Stimulated activated CD4-positive, alpha-beta T cell treated with anti-CD3 and anti-CD28 coated beads, Interleukin-4, amount 100 ng/mL, for 1 hour (primary cell): ENCODE measurements at places on chromosomes 6 and 20.

DNA sequence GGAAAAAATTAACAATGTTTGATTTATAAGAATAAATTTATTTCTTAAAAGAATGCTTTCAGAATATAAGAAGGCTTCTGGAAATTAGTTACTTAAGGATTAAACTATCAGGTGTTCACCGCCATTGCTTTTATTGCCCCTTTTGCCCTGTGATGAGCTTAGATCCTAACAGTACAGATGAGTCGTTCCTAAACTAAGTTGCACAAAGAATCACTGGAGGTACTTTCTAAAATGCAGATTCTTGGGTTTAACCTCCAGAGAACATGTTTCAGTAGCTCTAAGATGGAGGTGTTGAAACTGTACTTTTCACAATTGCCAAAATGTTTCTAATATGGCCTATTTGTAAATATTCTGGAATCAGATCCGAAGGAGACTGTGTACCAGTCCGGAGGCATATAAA is 211.9 kb downstream of the GMDS start:
- DNase-seq, result no peak

DNA sequence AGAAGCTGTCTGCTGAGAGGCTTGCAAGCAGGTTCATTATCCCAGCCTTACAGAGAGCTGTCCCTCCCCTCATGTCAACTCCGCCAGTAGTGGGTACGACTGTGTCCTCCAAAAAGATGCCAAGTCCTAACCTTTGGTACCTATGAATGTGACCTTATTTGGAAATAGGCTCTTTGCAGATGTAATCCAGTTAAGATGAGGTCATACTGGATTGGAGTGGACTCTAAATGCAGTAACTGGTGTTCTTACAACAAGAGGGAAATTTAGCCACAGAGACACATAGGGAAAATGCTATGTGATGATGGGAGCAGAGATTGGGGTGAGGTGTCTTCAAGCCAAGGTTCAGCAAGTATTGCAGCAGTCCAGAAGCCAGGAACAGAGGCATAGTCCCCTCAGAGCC is 90.8 kb upstream of the FOXP4 start:
- no peak for DNase-seq

- no peak for DNase-seq
These were observed 213.8 kb downstream of the ERMARD start for GRCh38 chr6:169965239-169965638.

DNA sequence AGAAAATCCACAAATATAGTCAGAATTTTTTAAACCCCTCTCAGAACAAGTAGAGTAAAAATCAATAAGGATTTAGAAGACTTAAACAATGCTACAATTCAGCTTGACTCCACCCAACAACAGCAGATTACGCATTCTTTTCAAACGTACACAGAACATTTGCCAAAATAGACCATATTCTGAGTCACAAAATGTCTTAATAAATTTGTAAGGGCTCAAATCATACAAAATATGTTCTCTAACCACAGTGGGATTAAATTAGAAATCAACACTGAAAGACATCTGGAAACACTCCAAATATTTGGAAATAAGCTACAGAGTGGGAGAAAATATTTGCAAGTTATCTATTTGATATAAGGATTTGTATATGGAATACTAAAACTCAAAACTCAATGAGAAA is 164.2 kb upstream of the AKAP12 start:
- DNase-seq, result no peak

- DNase-seq, result no peak
These were observed 732.2 kb downstream of the HDGFL1 start for GRCh38 chr6:23301556-23301955.

DNA sequence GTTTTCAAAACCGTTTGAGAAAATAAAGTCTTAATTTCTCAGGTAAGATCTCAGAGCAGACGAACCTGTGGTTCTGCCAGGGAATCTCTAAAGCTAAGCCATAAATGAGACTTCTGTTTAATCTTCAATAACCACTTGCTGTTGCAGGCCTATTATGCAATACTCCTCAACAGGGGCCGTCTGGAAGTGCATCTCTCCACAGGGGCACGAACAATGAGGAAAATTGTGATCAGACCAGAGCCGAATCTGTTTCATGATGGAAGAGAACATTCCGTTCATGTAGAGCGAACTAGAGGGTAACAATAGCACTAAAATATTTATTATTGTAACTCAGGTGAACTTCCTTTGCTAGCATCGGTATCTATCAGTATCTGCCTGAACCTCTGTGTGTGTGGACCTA is 223.7 kb downstream of the ARHGAP18 start:
- no peak for DNase-seq

DNA sequence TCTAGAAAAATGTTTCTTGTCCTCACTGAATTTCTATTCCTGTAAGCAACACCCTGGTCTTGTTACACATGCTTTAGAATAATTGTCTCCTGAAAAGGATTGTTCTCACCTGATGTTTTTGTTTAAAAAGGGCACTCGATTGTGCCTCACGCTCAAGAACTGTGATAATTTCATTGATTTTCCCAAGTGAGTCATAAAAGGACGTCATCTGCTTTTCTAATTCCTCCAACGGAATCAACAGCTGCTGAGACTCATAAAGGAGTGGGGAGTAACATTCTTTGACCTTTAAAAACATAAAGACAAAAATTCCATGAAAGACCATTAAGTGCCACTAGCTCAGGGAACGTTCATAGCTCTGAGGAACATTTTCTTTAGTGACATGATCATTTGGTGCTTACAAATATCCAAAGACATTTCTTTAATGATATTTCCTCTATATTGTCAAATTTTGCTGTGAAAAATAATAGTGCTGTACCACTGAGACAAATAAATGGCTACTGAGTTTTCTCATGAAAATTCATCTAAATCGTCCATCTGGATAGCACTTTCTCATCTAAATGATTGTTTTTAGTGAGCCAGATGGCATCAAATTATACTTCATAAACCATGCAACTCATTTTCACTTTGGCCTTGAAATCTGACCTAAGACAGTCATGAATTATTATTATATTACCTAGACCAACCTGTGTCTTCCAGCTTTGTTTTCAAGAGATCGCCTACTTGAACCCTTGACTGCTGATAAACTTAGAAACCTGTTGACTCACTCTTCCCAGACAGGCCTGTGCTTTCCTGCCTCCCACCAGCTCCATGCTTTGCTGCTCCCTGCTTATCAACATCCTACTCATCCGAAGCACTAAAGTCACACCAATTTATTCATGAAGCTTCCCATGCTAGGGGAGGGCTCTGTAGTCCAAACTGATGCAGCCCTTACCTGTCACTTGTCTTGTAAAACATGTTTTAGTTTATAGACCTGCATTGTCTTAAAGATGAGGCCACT is 178.2 kb downstream of the SYNE1 start:
- no peak for DNase-seq

GRCh38 chr6:149474108-149474935 is 10.5 kb downstream of the ZC3H12D start:
- no peak for DNase-seq

GRCh38 chr6:111566873-111567517 is 38.7 kb downstream of the TRAF3IP2 start:
- DNase-seq, result peak; percentile 11

DNA sequence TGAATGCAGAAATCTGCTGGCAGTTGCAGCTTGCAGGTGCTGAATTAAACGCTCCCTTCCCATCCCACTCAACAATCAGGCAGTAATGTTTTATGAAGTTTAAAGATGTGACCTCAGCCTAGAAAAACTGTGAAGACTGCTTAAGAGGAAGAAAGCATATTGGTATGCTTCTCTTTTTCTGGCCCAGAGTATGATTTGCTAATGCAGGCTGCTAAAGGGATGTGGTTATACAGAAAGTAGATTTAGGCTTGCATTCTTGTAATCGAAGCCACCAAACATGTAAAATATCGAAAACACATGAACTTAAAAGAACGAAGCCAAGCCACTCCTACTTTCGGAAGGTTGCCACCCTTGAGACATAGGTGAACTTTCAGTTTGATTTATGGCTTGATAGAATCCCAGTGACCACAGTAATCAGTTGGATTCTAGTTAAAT is 40.7 kb downstream of the MAP3K5 start:
- no peak for DNase-seq

DNA sequence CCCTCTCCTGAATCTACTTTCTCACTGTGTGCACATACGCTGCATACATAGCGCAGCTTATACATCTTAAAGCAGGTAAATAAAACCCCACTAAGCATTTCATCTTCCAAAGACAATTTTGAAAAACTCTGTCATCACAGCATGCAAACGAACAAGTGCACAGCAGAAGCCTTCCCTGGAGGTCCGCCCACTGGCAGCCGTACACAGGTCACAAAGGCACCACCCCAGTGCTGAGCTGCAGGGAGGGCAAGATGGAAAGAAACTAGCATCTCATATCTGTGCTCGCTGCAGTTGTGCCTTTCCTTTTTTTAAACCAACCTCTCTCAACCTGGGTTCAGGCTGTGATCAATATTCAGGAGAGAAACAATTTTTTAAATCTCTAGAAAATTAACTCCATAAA is 73.3 kb downstream of the HUS1B start:
- no peak for DNase-seq

GRCh38 chr6:160742090-160742489 is 40.0 kb downstream of the PLG start:
- DNase-seq, result no peak

- peak; percentile 7 for DNase-seq
These were observed 128.5 kb upstream of the CDYL start for GRCh38 chr6:4647414-4648365.

DNA sequence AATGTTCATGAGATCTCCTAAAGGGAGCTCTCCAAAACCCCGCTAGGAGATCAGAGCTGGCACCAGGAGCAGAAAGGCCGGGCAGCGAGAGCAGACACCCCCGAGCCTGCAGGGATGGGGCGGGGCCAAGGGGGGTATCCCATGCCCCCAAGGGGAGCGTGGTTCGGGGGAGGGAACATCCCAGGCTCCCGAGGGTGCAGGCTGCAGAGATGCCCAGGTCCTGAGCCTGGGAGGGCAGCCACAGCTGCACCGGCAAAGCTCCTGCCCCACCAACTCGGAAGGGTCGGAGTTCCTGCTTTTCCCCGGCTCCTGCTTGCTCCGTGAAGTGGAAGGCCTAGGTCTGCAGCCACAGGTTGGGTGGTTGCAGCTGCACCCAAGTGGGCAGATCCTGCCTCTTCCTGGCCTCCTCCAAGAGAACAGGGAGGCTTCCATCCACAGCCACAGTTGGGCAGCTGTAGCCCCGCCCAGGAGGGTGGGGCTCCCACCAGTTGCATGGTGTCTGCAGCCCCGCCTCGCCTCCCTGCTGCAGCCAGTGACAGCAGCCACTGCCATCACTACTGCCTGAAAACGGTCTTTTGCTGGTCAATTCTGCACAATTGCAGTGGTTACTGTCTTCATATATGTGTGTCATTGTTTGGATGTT is 13.4 kb upstream of the GMNN start:
- DNase-seq, result no peak

GRCh38 chr6:32941214-32941768 is 463 bp upstream of the HLA-DMB start:
- peak; percentile 13 for DNase-seq

DNA sequence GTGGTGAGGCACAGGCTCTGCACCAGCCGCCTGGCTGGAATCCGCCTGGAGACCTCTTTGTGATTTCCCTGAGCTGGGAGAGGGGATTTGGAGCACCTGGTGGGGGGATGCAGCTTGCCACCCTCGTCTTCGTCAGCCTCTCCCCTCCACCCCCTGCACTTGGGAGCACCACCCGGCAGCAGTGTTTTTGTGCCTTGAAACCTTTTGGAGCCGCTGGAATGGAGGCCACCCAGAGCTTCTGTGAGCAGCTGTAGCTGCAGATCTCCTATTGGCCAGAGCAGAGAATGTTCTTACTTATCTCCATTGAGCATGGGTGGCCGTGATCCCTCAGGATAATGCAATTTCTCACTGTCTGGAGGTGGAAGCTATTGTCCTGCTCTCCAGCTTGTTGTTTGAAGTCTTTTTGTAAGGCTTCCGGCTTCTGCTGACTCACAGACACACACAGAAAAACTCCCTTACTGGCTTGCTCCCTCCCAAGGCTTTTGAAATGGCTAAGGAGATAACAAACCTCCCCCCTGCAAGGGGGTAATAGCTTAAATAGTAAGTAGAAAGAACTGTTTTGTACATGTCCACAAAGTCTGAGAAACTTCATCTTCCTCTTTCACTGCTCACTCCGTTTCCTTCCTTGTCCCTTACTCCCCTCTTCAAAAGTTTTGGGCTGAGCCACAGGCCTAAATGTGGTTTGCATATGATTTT is 271.2 kb downstream of the PRL start:
- no peak for DNase-seq

GRCh38 chr6:24428615-24429014 is 25.9 kb downstream of the MRS2 start:
- DNase-seq, result no peak

DNA sequence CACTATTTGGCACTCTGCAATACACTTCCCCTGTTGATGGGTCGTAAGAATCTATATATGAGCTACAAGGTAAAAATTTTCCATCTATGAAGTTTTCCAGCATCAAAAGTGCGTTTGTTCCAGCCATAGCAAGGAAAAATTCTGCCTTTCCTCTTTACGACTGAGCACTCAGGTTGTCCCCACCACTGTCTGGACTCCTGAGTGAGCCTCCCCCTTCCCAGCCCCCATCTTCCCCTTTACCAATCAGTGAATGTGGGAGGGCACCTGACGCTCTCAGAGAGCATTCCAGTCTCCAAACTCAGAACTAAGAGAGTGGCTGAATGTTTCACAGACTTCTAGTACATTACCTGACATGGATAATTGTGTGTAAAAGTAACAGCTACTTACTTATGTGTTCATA is at the start of gene ALDH8A1:
TSS of gene ALDH8A1 (minus strand) at position 175 of the 400 bp plus-strand sequence. CDS start at position 127, 48 bp downstream.
- no peak for DNase-seq

DNA sequence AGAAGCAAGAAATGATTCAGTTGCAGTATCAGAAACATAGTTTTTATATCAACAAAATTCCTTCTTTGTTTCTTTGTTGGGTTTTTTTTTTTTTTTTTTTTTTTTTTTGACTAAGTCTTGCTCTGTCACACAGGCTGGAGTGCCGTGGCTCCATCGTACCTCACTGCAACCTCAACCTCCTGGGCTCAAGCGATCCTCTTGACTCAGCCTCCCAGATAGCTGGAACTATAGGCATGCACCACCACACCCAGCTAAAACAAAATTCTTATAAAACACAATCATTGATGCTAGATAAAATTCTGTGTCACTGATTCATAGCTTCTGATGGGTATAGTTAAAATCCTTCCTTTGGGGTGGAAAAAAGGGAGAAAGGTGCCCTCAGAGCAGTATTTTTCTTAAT is 110.3 kb upstream of the TNFAIP3 start:
- DNase-seq, result no peak

GRCh38 chr6:136326038-136326553 is 36.5 kb upstream of the BCLAF1 start:
- no peak for DNase-seq

DNA sequence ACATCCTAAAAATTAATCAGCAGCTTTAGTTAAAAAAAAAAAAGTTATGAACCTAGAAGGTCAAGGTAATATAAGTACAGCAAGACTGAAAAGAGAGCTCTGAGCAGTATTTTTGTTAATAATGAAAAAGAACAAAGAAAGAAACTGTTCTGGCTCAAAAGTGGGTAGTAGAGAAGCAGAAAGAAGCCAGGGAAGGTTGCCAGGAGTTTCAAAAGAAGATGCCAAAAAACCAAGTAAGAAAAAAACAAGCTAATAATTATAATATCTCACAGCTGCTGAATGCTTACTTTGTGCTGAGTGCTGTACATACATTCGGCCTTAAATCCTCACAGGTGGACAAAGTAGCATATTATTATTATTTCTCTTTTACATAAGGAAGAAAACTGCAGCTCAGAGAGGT is 31.9 kb downstream of the NRSN1 start:
- DNase-seq, result no peak

- DNase-seq, result no peak
These were observed 42.4 kb downstream of the HFE start for GRCh38 chr6:26129656-26130055.
